CD14-positive monocyte (primary cell): ENCODE measurements at places on chromosomes 4 and X.
A peak's percentile ranks its signal among the peaks of the same experiment; 100 is the strongest.

DNA sequence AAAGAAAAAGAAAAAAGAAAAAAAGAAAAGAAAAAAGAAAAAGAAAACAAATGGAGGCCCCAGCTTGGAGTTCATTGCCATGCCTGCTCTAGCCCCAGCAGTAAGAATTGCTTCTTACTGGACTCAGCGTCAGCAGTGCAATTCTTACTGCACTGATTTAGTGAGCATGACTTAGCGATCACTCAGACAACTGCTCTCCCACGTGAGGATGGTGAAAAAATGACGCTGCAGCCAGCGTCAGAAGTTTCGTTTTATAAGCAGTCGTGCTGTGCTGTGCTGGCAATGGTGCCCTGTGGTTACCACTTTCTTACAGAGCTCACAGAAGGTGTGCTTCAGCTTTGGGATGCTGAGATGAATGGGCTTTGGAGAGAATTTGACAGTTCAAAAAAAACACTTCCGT, 68.3 kb upstream of the DDX3X start:
- peak; percentile 84 for DNase-seq

DNA sequence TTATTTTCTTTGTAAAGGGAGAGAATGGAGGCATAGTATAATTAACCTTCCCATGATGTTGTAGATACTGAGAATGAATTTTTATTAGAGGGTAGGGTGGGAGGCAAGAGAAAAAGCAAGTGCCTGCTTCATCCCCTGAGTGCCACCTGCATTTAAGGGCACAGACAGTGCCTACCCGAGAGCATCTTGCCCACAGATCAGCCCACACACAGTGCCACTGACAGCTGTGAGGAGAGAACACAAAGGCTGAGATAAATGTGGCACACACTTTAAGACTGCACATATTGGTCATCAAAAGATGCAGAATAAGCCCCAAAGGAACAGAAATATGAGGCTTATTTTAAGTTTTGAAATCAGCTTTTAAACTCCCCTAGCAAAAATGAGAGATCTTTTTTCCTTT, 250.8 kb downstream of the SLC39A8 start:
- no peak for DNase-seq

- DNase-seq, result no peak
Observed at GRCh38 chr4:151198748-151199147, 78.2 kb upstream of the PRSS48 start.

GRCh38 chrX:7266288-7266687, 118.3 kb upstream of the PUDP start:
- DNase-seq, result no peak

- DNase-seq, result no peak
Observed at GRCh38 chr4:2332976-2333319, 71.0 kb upstream of the MXD4 start.

DNA sequence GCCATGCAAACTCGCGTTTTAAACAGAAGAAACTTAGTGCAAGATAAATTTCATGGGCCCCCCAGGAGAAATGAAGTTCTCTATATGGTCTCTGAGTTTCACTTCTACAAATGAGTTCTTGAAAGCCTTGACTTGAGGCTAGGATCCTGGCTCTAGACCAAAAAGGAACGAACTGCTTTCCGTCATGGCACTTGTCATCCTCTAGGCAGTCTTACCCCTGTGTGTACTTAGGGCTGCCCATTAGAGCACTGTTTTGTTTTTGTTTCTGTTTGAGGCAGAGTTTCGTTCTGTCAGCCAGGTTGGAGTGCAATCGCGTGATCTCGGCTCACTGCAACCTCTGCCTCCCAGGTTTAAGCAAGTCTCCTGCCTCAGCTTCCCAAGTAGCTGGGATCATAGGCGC, 29.0 kb downstream of the RNF4 start:
- DNase-seq, result peak; percentile 84

GRCh38 chr4:168634276-168634802, 137.5 kb downstream of the PALLD start:
- DNase-seq, result no peak

- DNase-seq, result no peak
Observed at GRCh38 chr4:174394915-174395314, 111.2 kb downstream of the CEP44 start.

DNA sequence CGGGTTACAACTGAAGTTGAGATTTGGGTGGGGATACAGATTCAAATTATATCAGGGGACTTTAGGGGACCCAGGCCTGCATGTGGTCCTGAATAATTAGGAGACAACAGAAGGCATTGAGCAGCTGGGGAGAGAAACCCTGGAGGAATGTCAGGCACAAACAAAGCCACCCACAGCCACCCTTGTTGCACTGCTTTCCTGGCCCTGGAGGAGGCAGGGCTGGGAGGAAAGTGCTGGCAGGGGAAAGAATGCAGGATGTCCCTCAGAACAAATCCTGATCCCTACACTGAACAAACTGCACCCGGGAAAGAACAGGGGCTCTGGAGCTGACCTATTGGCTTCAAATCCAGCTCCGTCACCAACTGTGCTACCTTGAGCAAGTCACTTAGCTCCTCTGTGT, 214.1 kb upstream of the ATP6AP2 start:
- DNase-seq, result no peak

GRCh38 chrX:115030625-115031024, 13.2 kb upstream of the IL13RA2 start:
- no peak for DNase-seq

- no peak for DNase-seq
Observed at GRCh38 chr4:39621582-39621981, 17.1 kb downstream of the SMIM14 start.

GRCh38 chr4:7808752-7809151, 130.9 kb downstream of the AFAP1 start:
- DNase-seq, result no peak

DNA sequence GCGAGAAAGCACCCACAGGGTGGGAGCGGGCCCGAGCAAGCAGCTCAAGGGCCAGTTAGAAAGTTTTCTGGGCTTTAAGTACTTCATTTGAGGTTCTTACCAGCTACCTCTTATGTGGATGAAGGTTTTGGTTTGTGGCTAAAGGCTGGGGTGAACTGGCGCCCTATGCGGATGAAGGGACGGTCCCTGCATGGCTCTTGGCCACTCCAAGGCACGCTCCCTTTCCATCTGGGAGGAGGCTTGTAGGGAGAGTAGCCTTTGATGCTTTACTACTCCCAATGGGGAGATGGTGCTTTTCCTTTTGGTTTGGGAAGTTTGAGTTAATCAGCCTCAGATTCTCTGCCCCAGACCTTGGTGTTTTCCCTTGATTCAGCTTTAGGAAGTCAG, 17.7 kb downstream of the MRFAP1 start:
- DNase-seq, result no peak

GRCh38 chr4:101127176-101127790, 220.0 kb downstream of the PPP3CA start:
- DNase-seq, result no peak

GRCh38 chr4:7158081-7158750, 34.1 kb upstream of the SORCS2 start:
- no peak for DNase-seq

DNA sequence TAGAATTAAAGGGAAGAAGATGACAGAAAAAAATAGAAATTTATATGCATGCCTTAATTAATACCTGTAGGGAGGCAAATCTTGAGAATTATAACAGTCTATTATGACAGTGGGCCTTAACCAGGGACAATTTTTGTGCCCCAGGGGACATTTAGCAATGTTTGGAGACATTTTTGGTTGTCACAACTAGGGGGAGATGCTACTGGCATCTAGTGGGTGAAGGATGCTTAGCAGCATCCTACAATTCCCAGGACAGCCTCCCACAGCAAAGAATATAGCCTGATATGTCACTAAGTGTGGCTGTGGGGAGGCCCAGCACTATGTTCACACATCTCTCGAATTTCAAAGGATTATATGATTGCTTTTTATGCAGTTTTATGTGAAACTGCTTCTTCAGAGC, 10.5 kb downstream of the GPR82 start:
- DNase-seq, result peak; percentile 5

- no peak for DNase-seq
Observed at GRCh38 chrX:9465380-9466123, 694 bp downstream of the TBL1X start.

DNA sequence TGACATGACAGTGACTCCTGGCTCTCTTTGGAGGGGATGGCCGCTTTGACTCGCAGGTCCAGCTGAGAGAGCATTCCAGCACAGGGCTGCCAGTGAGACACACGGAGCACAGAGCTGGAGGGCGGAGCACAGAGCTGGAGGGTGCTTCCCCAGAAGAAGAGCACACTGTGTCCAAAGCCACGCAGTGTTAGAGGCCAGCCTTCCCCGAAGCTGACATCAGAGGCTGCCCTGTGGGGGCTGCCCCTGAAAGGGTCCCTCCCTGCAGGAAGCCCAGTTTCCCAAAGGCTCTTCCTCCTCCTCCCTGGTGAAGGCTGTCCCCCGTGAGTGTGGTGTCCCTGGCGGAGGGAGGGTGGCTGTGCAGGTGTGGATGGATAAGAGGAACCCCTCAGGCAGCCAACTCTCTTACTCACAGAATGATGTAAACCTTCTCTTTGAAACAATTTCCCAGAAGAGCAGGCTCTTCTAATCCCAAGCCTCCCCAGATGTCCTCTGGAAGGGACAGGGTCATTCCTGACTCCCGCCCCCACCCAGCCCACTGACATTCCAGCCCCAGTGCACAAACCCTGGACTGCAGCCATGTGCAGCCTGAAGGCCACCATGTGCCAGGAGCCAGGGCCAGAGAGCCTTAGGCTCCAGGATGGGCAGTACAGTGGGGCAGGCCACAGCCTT, 53.4 kb downstream of the PSAPL1 start:
- DNase-seq, result no peak

- DNase-seq, result no peak
Observed at GRCh38 chr4:107742791-107743190, 22.8 kb upstream of the PAPSS1 start.

DNA sequence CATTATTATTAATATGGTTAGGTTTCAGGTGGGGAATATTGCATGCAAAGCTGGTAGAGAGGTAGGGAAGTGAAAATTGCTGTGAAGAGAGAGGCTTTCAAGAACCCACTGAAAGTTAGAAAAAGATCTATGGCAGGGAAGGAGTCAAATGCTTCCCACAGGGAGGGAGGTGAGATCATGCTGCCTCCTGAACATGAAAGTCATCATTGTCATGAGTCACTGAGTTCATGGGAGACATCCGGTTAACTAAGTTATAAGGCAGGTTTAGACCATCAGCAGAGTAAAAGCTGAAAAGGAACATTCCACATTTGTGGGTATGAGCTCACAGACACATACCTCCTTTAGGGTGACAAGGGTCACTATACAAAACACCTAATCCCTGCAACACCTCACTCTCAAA, 16.2 kb downstream of the GATB start:
- no peak for DNase-seq

DNA sequence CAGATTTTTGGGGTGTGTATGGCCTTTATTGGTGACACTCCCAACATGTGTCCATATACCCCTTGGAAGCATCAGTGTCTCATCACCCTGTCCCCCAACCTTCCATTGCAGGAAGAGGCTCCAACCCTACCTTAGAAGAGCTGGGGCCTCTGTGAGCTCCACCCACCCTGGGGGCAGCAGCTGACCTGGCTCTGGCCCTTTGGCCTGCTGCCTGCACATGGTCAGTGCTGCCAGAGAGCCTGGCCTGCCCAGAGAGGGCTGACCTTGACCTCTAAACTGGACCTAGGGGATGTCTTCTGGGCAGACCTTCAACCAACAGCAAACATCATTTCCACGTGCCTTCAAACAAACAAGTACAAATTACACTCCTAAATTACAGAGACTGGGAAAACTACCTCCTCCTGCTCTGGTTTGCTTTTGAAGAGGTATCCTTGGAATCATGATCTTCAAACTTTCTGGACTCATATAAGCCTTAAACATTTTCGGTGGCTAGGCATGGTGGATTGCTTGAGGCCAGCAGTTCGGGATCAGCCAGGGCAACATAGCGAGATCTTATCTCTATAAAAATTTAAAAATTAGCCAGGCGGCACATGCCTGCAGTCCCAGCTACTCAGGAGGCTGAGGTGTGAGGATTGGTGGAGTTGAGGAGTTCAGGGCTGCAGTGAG, 27.3 kb upstream of the KIAA0232 start:
- DNase-seq, result no peak

DNA sequence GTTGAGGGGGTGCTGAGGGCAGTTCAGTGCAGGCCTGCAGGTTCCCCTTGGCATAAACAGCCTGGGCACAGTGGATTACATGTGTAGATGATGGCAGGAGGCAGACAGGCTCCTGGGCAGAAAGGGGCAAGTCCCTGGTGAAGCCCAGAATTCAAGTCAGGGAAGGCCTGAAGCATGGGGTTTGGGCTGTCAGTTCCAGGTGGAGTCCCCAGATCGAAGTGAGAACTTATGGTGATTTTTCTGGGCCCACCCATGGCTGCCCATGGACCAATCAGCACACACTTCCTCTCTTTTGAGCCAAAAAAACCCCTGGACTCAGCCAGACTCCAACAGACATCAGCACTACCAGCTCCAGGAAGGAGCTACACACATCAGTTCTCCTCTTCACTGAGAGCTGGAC, 529.1 kb downstream of the PPARGC1A start:
- DNase-seq, result no peak

GRCh38 chrX:34401411-34401810, 255.7 kb downstream of the TMEM47 start:
- DNase-seq, result no peak

DNA sequence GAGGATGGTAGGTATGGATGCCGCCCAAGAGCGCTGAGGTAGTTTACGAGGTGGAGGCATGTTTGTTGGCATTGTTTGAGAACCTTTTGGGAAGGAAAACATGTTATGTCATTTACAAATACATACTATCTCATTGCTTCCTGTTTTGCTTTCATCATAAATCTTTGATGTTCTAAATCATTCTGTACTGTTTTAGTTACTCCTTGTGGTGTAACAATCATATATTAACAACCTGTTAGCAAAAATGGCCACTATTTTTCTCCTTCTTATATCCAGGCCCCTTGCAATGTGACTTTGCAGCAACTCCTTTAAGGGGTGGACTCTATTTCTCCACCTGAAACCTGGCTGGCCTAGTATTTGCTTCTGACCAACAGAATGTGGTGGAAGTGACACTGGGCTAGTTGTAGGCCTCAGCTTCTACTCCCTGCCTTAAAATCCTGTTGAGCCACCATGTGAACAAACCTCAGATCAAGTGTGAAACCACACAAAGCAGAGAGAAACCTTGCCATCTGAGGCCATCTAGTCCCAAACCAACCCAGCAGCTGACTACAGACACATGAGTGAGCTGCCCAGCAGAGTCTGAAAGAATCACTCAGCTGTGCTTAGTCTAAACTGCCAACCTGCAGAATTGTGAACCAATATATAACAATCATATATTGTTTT, 15.8 kb upstream of the CXorf38 start:
- no peak for DNase-seq

- DNase-seq, result no peak
Observed at GRCh38 chr4:180823108-180823507, 1420.1 kb upstream of the TENM3 start.

GRCh38 chrX:145506214-145506613, 258.9 kb downstream of the SPANXN1 start:
- no peak for DNase-seq

GRCh38 chrX:50536955-50537354, 66.3 kb upstream of the DGKK start:
- no peak for DNase-seq
